GM12878 (cell line): ENCODE measurements at places on chromosomes 7 and 10. TPM values are rescaled to one million over a fixed set of nuclear protein-coding genes. Genes with fewer than 3 reads are reported as not detected.
A peak's percentile ranks its signal among the peaks of the same experiment; 100 is the strongest.

DNA sequence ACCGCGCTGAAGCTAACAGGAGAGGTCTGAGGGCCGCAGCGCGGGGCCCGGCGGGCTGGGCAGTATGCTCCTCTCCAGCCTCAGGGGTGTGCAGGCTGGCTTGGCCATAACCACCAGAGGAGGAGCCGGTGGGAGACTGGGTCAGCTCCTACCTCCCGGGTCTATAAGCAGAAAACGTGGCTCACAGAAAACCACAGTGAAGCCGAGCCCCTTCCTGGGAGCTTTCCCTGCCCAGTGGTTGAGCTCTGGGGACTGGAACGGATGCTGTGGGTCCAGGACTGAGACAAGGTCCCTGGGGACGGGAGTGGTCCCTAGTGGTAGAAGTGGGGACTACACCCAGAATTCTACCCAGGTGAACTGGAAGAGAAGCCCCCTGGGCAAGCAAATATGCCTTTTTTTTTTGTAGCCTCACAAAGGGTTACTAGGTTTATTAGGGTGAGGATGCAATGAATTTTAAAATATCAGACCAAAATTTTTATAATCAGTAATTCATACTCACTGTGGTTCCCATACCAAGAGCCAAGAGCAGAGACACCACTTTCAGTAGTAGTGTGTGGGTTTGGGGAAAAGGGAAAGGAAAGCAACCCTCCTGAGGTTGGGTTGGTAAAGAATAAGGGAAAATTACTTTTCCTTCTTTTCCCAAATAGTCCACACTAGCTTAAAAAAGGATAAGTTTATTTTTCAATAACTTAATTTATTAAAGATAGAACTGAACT, 67.9 kb upstream of the PRKCQ start:
- DNase-seq = no peak

DNA sequence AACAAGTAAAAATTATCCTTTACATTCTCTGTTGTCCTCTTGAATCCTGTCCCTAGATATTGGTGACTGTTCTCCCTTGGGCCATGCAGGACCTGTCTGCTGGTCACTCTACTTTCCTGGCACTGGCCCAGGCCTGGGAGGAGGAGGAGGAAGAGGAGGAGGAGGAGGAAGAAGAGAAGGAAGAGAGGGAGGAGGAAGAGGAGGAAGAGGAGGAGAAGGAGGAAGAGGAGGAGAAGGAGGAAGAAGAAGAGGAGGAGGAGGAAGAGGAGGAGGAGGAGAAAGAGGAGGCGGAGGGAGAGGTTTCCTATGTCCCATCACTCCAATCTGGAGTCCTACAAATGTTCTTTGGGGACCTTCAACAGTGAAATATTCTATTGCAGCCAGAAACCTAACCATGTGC, 97.3 kb upstream of the NAMPT start:
- no peak for DNase-seq

DNA sequence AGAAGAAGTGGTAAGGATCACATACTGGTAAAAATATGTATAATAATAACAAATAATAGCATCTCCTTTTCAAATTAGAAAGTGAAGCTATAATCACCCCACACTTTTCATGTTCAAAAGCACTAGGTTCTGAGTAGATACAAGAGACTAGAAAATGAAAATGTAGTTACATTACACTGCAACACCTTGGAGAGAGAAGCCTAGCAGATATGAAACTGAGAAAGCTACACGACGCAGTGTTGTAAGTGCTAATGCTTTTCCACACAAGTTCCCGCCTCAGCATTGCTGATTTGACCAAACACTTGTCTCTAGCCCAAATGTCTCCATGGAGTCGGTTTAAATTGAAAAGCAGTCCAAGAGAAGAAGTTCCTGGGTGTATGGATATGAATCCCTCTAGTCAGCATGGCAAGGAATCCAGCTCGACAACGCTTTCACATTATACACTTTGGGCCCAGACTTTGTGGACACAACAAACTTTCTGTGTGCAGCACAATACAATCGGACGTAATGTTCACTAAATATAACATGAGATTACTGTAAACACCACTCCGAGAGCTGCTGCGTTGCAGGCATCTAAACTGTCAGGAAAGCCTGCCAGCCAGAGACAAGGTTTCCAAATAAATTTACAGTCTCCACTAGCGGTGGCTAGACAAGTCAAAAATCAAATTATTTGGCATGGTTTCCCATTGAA, 1.7 kb downstream of the PDE1C start:
- no peak for DNase-seq

- no peak for DNase-seq
These were observed 184.6 kb downstream of the FANK1 start for GRCh38 chr10:126080879-126081411.

- no peak for DNase-seq
These were observed 37.6 kb upstream of the GPR22 start for GRCh38 chr7:107432261-107432660.

DNA sequence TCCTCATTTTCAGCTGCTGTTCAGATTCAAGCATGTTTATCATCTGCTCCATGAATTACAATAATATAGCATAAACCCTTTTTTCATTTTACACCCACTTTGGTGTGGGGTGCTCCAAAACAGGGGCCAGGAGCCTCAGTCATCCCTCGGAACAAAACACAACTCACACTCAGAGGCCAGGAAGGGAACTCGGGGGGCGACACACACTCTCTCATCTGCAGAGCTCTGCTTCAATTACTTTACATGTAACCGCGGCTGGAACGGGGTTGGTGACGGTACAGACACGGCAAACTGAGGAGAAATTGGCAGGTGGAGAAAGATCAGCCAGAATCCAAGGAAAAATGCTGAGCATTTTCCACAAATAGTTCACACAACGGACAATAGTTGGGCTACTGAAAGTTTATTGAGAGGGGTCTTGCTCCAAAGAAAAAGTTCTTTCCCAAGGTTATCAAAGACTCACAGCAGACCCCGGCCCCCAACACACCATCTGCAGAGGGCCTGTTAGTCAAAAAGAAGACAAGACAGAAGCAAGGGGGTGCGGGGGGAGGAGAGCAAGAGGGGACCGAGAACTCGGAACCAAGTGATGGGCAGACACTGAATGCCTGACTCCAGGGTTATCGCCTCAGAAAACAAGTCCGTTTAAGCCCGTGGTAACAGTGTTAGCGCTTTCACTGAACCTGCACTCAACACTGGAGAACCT, 20.5 kb downstream of the DIP2C start:
- no peak for DNase-seq

GRCh38 chr7:41858201-41858600, 155.3 kb upstream of the INHBA start:
- DNase-seq = no peak

DNA sequence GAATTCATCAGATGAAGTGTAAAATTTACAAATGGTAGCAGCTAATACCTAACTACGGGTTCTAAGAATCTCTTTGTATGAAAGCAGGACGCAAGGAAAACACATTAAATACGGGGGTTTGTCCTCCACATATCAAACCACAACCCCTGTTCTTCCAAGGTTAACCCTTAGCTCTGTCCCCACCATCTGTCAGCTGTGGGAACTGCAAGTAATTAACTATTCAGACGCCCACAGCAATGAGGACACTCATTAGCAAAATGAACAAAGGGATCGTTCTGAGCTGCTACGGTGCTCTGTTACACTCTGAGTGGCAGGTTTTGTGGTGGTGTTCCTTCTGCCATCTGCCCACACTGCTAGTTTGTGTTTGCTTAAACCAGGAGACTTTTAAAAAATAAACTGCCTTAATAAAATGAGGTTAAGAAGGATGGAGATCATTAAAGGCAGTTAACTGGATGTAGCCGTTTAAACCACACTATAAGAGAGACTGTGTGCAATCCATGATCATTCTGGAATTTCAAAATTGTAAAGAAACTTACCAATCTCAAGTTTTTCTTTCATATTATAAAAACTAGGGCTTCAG, 51.4 kb downstream of the C10orf67 start:
- DNase-seq = peak; percentile 4

- DNase-seq = no peak
These were observed 22.6 kb upstream of the ICA1 start for GRCh38 chr7:8284606-8285005.

GRCh38 chr10:78913219-78914059, 155.3 kb upstream of the ZMIZ1 start:
- no peak for DNase-seq

DNA sequence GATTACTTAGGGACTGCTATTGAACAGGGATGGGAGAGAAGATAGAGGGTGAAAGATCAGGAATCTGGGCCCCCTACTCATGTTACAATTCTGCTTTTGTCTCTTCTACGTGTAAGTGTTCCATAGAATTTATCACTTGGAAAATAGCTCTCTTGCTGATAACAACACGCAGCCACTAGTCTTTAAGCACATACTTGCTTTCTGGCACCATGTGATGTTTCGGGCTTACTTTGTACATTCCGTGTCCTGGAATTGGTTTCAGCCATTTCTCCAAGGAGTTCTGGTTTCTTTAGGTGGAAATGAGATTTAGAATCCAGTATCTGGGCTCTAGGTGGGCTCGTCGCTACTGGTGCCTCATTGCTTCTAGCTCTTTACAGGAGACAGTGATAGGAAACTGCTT, 59.7 kb downstream of the TFAM start:
- DNase-seq = no peak

- DNase-seq = no peak
These were observed 137.9 kb downstream of the ANKRD30A start for GRCh38 chr10:37263304-37263703.

GRCh38 chr7:95925971-95926370, 153.6 kb downstream of the DYNC1I1 start:
- DNase-seq = no peak

DNA sequence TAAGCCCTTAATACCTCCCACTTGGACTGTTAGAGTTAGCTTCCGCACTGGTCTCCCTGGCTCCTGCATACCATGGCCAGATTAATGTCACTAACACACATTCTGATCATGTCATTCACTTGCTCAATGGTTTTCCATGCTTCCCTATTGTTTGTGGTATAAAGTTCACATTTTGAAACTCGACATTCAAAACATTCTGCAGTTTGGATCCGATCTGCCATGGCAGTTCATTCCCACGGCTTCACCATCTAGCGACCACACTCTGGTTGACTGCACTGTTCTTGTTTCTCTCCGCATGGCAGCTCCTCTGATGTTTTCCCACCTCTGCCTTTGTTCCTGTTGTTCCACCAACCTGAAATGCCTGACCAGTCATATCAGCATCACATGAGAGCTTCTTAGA, 87.4 kb upstream of the WAC start:
- DNase-seq = no peak

DNA sequence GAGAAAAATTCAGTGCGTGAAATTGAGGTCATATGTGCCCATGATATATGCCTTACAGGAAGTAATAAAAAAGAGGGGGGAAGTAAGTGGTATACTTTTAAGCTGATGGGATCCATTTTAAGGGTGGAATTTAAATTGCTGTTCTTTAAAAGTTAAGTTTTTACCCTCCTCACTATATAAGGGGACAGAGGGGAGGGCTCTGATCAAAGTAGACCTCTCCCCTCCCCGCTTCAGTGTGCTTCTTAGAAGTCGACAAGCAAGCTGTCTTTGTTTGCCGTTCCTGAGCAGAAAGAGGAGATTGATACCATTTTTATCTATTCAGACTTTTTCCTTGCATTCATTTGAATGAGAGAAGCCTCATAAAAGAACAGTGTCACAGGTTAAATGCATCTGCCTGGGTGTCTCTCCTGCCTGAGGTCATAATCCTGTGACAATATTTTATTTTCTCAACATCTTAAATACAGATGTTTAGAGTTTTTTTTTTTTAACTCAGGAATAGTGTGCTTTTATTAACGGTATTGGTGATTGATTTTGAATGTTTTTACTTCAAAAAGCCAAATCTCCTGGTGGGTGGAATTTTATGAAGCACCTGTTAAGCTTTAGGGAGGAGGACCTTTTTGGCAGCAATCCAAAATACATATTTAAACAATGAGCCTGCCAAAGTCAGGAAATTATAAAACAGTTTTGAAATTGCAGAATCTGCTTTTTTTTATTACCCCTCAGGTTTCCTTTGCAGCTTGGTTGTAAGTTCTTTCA, 141.7 kb downstream of the KAT6B start:
- no peak for DNase-seq

- DNase-seq = no peak
These were observed 5.2 kb upstream of the APBB1IP start for GRCh38 chr10:26432938-26433337.

DNA sequence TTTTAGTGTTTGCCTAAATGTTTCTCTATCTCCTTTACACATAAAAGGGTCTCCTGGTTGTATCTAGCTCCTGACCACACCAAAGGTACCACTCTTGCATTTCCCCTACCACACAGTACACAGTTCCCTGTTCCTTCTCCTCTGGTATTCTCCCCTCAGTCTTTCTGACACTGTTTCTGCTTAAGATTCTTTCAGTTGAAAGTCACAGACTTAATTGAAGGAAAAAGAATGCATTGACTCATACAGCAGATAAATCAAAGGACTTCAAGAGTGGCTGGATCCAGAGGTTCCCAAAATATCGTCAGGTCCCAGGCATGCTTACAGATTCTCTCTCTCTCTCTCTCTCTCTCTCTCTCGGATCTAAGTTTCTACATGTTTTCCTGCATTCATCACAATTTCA, 185.6 kb upstream of the LRGUK start:
- no peak for DNase-seq

GRCh38 chr7:26202019-26202990, 760 bp downstream of the CBX3 start:
- no peak for DNase-seq

GRCh38 chr10:89589101-89589720, 53.8 kb upstream of the SLC16A12 start:
- no peak for DNase-seq

DNA sequence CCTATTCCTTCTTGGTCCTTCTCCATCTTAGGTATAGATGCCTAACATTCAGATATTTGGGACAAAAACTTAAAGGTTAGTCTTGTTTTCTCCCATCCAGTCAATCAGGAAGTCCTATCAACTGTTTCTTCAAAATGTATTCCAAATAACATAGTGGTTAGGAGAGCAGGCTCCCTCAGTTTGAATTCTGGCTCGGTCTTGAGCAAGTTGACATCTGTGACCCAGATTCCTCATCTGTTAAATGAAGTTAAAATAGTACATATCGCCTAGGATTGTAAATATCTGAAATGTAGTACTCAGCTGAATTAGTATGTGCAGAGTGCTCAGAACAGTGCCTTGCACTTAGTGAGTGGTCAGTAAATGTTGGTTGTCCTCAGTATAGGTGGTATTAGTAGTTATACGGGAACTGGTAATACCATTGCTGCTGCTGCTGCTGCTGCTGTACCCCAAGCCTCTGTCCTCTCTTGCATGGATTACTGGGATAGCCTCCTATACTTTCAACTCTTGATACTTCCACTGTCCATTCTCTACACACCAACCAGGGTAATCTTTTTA, 58.6 kb downstream of the RALA start:
- no peak for DNase-seq

GRCh38 chr7:69832356-69832755, 234.1 kb downstream of the AUTS2 start:
- DNase-seq = no peak

ASNS gene
- 64.5 and 64.6 TPM in 2 replicates for total RNA-seq

HOXA1 gene
- total RNA-seq = 0.23 TPM in 1 of 2 replicates, not detected in the other

SMKR1 gene
- 1.3 and 1.6 TPM in 2 replicates for total RNA-seq

ZDHHC16 gene
- total RNA-seq = 27.7 and 30.5 TPM in 2 replicates
